Effector memory CD8-positive, alpha-beta T cell (primary cell): ENCODE measurements at places on chromosomes 4 and X.

DNA sequence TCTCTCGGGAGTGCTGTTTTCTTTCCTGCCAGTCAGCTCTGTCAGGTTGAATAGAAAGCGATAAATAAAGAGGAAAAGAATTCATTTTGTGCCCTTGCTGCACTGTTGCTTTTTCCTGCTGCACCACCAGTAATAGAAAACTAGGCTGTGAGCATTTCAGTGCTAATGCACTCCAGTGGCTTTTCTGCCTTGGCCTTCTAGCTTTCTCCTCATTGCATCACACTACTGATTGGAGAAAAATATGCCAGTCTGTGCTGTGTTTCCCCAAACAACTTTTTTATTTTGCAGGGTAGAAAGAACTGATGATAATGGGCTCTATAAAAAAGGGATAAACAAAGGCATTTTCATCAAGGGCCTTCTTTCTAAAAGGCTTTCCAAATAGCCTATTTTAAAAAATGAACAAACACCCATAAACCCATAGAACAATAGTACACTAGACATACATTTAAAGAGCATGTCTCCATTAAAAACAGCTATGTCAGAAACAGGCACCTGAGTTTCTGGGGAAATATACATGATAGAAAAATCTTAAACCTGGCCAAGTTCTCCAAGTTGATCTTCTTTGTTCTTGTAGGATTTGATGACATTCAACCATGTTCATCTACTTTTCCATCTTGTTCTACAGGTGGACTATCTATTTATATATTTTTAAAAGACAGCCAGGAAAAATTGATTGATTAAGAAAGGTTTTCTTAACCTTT, 86.3 kb downstream of the GPRIN3 start:
- DNase-seq = no peak

DNA sequence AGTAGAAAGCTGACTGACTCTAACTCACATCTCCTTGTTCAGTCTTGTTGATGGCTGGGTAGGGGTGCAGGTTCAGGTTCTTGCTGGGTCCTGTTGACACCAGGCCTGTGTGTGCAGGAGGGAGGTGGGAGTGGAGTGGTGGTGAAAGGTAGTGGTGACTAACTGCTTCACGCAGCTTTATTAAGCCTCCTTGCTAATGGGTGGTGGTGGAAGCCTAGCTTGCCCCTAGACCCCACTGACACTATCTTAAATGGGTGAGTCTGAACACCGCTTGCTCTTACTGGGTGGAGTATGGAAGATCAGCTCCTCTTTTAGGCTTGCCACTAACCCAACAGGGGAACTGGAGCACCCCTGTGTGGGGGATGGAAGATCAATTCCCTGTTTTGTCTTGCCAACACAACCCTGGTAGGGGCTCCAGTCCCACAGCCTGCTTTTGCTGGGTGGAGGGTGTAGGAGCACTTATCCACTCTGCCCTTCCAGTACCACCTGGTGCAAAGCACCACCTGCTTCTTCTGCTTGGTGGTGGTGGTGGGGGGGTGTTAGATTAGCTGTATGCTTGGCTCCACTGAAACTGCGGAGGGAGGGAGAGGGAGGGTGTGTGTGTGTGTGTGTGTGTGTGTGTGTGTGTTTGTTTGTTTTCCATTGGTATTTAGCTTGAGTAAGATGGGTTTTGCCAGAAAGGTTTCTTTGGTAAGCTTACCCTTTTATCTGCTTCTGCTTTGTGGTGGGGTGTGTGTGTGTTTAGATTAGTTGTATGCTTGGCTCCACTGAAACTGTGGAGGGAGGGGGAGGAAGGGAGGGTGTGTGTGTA, 25.6 kb downstream of the KDM6A start:
- no peak for DNase-seq

DNA sequence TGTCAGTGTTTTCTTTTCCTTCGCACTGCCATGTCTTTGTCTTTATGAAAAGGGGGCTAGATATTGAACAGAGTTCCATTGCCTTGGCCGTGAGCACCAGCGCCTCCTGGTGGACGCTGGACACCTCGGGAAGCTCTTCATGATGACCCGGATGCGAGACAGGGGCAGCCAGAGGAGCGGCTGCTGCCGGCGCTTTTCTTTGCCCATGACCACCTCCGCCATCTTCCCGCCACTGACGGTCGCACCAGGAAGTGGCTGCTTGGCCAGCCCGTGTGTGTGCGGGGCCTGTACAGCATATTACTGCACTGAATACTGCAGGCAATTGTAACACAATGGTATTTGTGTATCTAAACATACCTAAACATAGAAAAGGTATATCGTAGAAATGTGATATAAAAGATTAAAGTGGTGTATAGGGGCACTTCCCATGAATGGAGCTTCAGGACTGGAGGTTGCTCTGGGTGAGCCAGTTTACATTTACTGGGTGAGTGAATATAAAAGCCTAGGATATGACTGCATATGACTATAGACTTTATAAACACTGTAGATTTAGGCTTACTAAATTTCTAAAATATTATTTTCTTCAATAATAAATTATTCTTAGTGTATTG, 15.8 kb upstream of the GRIA2 start:
- DNase-seq = no peak

DNA sequence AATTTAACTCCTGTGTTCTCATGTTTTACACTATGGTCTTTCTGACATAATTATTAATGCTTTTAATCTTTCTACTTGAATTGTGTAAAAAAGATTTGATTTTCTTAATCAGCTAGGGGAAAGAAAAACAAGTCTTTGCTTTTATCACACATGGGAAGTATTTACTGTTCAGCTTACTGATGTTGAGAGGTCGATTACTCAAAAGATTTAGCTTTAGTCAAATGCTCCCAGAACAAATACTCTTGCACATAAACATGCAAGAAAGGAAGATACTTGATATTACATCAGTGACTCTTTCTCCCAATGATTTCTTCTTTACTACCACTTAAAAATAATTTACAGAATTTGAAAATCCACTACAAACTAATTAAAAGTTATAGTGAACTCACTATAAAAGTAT, 198.3 kb upstream of the FAT4 start:
- no peak for DNase-seq

GRCh38 chr4:7808752-7809151, 130.9 kb downstream of the AFAP1 start:
- no peak for DNase-seq

DNA sequence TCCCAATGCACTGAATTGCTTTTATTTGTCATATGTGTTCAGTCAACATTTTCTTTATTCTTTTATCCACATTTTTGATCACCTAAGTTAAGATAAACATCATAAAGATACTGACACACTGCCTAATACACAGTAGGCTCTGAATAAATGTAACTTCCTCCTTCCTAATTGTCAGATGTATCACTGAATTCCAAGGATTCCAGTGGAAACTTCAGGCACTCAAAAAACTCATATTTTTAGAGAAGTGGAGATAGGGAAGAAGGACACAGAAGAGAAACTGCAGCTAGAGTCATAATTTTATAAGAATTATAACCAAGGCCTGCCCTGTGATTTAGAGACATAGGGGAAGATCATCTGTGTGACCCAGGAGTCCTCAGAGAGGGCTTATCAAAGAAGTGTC, 753.3 kb downstream of the ADGRL3 start:
- no peak for DNase-seq

- no peak for DNase-seq
Observed at GRCh38 chr4:51858605-51859202, 15.8 kb downstream of the DCUN1D4 start.

DNA sequence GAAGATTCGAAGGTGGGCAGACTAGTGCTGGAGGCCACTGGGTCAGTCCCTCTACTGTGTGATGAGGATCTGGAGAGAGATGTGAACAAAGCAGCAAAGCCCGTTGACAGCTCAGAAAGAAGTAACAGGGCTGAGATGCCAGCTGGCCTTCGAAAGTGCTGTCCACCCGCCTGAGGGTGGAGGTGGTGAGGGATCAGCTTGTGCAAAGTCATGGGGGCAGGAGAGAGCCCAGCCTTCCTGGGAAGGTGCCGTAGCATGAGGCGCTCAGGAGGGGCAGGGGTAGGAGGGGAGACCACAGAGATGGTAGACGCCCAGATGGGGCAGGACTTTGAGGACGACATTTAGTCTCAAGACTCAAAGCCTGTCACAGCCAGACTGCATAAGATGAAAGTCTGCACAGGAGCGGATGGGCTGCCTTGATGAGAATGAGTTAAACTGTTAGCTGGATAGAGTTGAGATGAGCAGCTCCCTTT, 19.7 kb downstream of the TBC1D14 start:
- DNase-seq = no peak

- DNase-seq = no peak
Observed at GRCh38 chrX:151702026-151702714, 6.9 kb downstream of the PRRG3 start.

- DNase-seq = no peak
Observed at GRCh38 chr4:169437299-169438047, 166.7 kb upstream of the SH3RF1 start.

DNA sequence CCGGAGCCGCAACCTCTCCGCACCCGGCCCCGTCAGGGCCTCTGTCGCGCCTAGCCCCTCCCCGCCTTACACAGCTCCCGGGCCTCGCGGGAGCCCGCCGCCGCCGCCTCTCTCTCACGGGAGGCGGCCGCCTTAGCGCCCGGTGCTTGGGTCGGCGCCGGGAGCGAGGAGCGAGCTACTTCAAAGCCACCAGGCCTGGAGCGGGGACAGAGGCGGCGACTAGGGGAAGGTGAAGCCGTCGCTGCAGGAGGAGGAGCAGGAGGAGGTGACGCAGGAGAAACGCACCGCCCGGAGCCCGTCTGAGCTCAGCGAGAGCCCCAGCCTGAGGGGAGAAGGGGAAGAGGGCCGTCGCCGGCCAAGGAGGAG, 250 bp downstream of the USP9X start:
- peak; percentile 60 for DNase-seq

DNA sequence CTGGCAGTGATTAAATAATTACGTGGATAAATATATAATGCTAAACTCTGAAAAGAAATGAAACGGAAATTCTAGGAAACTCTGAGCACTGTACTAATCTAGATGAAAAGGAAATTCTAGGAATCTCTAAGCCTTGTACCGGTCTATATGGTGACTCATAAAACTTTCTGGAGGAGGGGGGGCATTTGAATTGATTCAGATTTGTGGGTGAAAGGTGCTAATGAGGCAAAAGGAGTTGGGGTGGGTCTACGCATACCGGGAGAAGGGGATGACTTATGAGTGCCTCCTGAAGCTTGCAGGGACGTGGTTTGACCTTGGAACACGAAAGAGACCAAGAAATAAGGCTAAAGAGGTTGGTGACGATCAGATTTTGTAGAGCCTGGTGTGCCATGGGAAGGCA, 151.7 kb upstream of the CASK start:
- no peak for DNase-seq

DNA sequence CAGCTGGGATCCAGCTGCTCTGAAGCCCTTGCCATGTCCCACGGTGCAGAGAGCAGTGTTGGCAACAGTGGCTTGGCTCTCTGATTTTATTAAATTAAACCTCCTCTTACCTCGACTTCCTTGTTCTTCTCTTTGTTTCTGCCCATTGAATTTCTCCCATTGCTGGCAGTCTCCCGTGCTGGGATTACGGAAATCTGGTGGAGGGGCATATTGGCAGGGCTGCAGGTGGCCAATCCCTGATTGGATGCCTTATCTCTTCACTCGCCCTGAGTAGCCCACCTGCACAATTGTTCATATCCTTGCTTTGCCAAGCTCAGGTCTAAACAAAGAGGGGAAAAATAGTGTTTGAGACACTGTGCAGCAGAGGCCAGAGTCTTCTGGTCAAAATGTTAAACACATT, 493.9 kb downstream of the TMA16 start:
- no peak for DNase-seq

DNA sequence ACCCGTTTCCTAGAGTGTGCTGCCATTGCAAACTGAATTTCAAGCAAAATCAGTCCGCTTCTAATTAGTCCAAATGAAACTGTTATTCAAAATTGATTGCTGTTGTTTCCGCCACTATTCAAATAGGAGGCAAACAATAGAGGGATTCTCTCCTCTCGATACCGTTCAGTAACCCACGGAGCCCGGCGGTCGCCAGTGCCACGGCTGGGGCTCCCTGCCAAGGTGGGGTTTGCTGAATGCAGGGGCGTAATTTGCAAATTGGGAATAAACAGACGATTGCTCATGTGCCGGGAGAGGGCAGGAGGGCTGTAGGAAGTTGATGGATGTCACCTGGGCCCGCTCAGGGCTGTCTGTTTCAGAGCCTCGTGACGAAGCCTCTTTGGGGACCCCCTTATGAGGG, 8.8 kb downstream of the ADRA2C start:
- no peak for DNase-seq

DNA sequence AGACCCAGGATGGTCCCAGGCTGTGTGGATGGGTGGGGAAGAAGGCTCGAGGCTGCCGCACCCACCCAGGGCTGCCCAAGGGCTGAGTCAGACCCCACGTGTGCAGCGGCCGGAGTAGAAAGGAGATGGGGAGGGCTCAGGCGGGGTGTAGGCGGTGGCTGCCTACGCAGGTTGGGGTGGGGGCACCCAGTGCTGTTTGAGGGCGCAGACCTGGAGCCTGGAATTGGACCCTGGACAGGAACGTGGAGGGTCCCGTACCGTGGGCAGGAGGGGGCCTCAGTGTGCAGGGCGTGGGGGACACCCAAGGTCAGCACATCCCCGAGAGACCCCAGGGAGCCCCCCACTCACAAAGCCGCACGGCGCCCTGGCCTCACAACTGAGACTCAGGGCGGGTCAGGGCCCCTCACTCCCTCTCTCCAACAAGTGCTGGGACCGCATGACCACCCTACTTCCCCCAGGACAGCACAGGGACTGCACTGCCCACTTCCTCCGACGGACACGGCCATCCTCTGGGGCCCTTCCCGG, 79.9 kb downstream of the FAM53A start:
- no peak for DNase-seq

- no peak for DNase-seq
Observed at GRCh38 chr4:169650227-169650936, 30.0 kb downstream of the CLCN3 start.

DNA sequence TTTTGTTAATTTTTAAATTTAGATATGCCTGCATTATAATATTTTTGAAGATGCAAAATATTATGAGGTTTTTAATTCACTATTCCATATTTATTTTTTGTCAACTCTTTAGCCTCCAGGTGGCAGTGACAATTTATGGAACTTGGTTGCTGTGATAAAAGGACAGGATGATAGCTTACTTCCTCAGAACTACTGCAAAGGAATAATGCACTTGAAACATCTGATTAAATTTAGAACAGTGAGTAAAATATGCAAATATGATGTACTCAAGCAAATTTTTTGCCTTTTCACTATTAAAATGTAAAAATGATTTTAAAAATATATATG, 45.1 kb downstream of the SPATA4 start:
- DNase-seq = no peak

- DNase-seq = no peak
Observed at GRCh38 chrX:2492531-2493218, 8.1 kb downstream of the DHRSX start.
